ENCODE measurements at places on chromosomes 11 and 22.

DNA sequence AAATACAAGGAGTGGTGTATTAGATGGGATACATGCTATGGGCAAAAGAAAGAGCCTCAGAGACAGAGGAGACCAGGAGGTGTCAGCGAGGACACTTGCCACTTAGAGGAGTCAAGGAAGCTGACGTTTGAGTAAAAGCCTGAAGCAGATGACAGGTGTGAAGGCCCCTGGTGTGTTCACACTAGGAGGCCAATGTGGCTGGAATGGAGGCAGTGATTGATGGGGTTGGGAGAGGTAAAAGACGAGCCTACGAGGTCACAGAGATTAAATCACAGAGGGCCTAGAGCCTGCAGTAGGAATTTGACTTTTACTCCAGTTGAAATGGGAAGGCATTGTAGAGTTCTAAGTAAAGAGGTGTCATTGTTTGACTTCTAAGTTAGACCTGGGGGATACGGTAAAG is 12.0 kb upstream of the GDPD5 start:
- DNase-seq, result no peak

DNA sequence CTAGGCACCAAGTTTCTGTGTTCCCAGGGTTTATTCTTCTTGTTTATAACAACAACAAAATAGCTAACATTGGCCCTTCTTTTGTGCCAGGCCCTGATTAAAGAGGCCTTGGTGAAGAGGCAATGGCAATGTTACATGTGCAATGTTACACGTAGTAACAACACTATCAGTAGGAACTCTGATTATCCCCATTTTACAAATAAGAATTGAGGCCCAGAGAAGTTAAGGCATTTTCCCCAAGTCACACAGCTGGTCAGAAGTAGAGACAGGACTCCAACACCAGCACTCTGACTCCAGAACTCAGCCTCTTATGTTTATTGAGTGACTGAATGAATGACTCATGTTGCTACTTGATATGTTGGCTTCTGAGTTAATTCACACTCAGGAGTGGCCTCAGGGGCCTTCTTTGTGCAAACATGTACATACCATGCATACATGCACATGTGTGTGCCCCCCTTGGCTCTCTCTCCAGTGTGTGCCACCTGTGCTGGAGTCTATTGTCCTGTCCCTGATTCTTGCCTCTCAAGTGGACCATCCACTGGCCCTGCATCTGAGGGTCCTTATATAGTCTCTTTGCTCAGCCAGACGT is 98.4 kb downstream of the TP53I11 start:
- no peak for DNase-seq

GRCh38 chr11:56885177-56885576 is 103.5 kb upstream of the OR5AK2 start:
- peak; percentile 62 for DNase-seq

- no peak for DNase-seq
Measured at GRCh38 chr22:37103656-37104452, 5.7 kb downstream of the TMPRSS6 start.

DNA sequence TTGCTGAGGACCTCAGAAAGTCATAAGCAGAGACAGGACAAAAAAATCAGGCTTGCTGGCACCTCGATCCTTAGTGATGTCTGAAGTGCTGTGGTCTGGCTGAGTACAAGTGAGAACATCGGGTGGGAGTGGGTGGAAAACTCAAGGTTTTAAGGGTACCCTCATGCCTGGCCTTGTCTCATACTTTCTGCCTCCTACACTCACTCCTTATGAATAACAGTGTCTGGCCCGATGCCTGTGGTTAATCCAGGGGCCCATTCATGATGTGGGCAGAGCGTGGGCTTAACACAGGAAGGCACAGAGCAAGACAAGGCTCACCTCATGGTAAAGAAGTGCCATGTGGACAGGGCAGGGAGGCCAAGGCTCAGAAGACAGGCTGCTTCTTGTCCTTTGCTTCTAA is 11.0 kb upstream of the UCP3 start:
- DNase-seq, result no peak

DNA sequence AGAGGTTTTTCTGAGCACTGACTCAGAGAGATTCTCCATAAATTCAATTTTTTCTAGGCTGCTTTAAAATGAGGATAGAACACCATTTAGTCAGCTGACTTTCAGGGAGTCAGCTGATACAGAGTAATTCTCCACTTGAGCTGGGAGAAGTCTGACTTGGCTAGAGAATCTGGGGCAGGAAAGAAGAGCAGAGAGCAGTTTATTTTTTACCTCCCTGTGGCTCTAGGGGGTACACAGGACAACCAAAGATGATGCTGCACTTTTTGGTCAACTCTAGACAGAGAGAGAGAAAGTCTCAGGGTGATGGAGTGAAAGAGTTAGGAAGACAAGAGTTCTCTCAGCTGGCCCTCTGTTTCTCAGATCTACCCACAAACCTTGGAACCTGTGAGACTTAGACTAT is 67.3 kb upstream of the EED start:
- DNase-seq, result no peak

DNA sequence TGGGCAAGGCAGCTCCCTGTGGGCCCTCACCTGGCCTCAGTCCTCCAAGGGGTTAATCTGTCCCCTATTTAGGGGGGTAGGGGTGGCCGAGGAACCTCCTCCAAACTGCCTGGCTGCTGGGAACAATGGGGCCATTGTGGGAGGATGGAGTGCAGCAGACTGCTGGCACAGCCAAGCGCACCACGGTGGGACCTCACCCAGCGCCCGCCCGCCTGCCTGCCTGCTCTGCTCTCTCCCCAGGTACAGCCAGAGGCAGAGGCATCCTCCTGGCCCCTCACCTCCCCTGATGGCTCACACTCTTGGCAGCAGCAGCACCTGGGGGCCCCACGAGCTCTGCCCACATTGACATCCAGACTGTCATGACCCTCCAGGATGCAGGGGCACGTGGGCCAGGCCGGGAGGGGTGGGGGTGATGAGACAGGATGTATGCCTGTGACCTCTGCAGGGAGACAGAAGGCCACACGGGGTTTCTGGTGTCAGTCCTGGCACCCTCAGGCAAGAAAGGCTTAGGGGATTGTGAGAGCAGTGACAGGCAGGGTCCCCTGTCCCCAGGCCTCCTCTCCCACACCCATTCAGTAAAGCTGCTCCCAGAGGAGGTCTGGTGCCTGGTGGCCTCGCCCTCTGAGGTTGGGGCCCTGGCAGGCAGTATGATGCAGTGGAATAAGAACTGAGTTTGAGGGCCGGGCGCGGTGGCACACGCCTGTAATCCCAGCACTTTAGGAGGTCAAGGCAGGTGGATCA is 11.4 kb downstream of the BCL9L start:
- no peak for DNase-seq

GRCh38 chr11:8772571-8773519 is 90.3 kb downstream of the RPL27A start:
- DNase-seq, result no peak

DNA sequence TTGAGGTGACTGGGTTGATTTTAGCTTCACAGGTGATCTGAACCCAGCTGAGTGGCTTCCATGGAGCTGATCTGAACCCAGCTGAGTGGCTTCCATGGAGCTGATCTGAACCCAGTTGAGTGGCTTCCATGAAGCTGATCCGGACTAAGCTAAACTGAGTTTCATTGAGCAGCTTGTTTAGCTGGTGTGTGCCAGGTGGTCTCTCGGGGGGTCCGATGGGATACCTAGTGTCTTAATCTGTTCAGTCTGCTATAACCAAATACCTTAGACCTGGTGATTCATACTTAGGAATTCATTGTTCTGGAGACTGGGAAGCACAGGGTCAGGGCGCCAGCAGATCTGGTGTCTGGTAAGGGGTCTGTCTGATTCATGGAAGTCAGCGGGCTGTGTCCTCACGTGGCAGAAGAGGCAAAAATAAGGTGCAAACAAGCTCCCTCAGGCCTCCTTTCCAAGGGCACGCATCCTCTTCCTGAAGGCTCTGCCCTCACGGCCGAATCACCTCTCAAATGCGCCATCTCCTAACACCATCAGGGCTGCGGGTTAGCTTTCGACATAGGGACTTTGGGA is 52.5 kb upstream of the KCNQ1OT1 start:
- DNase-seq, result no peak

GRCh38 chr11:104898685-104899013 is 389 bp upstream of the CASP12 start:
- DNase-seq, result no peak

DNA sequence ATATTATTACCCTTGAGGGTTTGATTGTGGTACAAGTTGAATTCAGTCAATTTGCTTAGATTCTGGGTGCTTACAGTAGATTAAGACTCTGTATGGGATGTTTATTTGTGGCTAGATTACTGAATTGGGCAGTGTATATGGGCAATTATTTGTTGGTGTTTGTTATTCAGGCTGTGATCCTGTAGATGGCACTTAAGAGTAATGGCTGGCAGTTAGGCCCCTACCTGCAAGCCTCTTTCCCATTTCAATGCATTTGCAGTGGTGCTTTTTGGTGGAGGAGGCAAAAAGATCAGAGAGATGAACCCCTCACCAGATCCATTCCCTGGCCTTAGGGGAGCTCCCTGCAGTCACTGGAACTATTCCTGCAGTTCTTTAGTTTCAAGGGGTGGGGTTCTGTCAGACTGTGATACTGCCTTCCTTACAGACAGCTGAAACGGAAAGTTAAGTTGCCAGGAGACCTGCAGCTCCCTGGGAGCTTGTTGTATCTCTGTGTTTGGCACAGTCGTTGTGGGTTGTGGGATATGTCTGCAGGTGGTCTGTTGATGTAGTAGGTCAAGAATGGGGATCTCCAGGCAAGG is 199.5 kb downstream of the AASDHPPT start:
- DNase-seq, result peak; percentile 14

- no peak for DNase-seq
Measured at GRCh38 chr11:109971184-109971523, 122.0 kb upstream of the ZC3H12C start.

- peak; percentile 7 for DNase-seq
Measured at GRCh38 chr11:89660234-89660633, 49.9 kb upstream of the TRIM77 start.

DNA sequence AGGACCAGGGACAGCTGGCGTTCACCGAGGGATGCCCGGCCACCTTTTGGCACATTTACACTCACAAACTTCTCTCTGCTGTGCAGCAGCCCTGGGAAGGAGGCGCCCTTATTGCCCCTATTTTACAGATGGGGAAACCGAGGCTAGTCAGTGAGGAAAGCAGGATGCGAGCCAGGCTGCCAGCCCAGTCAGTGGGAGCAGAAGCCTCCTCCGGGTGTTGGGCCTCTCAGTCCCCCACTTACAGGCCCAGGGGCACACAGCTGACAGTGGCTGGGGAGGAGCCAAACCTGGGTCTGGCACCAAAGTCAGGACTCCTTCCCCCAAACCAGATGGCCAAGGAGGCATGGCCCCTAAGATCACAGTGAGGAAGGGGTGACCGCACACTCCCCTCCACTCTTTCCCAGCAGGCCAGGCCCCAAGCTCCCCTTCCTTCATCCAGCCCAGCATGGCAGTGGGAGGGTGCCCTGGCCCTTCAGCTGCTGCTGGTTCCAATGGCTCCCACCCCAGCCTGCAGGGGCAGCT is 121.4 kb upstream of the ANO1 start:
- DNase-seq, result no peak

- DNase-seq, result no peak
Measured at GRCh38 chr22:37179622-37180420, 8.2 kb downstream of the C1QTNF6 start.

DNA sequence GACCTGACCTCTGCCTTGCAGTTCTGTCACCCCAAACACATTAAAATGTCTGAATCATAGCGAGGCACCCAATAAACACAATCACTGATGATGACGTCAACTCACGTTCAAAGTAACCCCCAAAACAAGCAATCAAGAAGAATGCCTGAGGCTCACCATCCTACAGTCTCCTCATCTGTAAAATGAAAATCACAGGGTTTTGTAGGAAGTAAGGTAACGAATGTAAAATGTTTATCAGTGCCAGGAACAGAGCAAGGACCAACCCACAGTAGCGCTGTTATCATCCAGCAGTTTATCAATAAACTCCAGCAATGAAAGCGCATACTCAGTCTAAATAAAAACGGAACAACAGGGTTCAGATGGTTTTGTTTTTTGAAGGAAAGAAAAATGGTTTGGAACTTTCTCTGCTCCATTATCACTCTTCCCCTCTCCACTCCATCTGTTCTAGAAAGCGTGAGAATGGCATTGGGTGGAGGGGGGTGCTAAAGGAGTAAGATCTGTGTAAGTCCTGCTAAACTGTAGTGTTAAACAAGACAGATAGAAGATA is 110.5 kb downstream of the MICAL3 start:
- no peak for DNase-seq

GRCh38 chr22:45064313-45065278 is 54.8 kb upstream of the PHF21B start:
- DNase-seq, result no peak

GRCh38 chr11:63888170-63889086 is 28.5 kb downstream of the RCOR2 start:
- DNase-seq, result peak; percentile 53

DNA sequence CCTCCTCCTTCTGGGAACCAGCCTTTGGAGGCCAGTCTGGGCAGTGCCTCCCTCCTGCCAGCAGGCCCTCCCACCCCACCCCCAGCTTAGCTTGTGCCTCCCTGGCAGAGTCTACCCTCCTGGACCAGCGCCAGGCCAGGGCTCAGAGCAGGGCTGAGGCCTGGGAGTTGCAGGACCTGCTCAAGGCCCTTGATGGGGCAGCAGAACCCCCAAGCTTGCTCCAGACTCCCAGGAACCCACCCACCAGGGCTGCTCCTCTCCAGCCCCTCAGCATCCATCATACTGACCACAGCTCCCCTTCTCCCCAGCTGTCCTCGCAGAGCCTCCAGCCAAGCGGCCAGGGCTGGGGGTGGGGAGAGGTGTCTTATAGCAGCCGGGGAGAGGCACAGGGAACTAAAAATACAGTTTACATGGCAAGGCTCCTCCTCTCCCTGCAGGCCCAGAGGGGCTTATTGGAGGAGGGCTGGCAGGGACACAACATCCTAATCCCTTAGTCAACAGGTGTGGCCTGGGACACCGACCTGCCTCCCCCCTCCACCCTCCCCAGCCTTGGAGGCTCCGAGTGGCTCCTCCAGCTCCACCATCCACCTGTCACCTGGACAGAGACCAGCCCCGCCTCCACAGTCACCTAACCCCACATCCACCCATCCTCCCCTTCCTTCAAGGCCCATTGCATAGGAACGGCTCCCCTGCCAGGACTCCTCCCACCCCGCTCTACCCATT is 5.2 kb upstream of the MB start:
- DNase-seq, result no peak
